ENCODE measurements at places on chromosomes 3 and 15. TPM values are rescaled to one million over a fixed set of nuclear protein-coding genes. Genes with fewer than 3 reads are reported as not detected.
A peak's percentile ranks its signal among the peaks of the same experiment; 100 is the strongest.

DNA sequence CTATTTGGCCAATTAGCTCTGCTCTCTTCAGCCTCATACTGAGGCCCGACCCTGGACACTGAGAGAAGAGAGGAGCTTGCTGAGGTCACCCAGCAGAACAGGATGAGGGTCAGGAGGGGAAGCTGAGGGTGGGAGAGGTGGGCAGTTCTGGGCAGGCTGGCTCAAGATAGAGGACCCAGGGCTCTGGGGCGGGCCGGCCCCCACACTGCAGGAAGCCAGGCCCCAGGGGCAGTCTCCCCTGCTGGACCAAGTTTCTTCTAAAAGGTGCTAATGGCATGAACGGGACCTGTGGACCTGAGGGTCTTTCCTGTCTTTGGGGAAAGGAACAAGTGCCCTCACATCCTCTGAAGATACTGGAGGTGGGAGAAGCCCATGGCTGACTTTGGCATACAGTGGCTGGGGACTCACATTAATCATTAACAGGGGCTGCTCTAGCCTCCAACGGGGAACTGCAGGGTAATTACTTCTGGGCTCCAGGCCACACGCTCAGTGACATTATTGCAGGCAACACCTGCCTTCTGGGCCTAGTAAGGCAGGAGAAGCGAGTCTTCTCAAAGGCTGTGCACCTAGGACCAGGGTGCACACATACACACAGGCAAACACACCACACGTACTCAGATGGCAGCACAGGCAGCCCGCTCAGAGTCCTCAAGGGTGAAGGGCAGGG lies 10.6 kb downstream of the HCN4 start:
- no peak for DNase-seq

DNA sequence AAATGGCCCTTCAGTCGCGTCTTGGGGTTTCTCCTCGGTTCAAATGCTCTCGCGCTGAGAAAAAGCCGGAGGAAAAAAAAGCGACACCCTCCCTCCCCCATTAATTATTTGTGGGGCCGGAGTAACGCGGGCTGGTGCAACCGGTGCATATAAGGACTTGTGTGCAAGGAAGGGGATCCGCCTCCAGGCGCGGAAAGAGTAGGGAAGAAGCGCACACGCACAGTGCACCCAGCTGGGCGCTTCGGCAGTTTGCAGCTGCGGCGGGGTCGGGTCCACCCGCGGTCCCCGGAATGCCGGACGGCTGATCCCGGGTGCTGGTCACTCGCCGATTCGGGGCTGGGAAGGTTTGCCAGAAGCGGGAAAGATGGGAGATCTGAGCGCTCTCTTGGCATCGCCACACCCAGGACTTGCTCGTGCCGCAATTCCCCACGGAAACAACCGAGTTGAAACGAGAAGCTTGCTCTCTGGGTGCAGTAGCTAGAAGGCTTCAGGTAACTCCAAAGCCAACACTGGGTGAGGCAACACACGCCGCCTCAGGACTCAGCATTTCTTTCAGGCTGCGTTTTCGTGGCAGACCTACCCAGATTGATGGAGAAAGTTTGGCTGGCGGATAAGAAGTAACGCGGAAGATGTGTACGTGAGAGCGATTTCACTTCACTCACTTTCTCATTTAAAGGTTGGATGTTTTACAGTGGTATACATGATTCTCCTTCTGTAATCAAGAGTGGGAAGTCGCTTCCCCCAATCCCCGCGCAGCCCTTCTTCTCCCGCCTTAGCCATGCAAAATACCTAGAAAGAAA lies 720 bp upstream of the TNIK start:
- DNase-seq = peak; percentile 70

DNA sequence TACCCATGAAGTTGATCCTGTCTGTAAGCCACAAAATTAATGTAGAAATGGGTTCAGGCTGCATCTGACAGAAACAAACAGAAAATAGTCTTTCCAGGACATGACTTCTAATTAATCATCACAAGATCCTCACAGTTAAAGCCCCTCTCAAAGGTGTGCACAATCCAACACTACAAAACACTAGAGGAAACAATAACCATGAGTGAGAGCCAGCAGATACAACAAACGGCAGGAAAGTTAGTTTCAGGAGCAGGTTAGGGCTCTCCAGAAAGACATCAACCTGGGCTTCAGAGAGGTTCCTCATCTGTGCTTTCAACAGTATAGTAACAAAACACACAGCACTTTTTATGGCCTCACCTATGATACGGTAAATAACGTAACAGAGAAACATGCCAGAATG lies 42.8 kb downstream of the DPH3 start:
- DNase-seq = no peak

DNA sequence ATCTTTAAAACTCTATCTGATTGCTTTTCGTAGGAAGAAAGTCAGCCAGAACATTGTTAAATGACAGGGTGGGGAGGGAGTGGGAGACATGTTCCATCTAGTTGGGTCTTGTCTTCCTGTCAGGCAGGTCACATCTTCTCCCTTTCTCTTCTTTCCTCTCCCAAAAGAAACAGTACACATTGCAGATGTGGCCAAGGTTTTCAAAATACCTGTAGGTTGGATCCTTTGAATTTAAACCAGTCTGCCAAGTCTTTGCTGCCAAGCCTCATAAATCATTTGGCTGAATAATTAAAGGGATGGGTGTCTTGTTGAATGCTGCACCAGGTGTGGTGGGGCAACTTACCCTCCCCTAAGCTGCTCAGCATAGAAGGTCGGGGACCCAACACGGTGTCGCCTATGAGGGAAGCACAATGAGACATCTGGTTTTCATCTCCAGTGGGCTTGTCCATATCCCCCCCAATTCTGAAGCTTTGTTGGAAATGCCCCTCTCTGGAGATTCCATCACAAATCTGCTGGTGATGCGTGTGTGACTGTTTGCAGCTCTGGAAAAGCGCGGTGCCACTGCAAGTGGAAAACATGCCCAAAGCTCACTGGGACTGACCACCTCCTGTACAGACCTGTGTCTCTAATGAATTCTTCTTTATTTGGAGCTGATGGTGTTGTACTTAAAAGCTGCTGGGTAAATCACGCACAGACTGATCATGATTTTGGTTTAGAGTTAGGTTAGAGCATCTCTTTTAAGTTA lies 112.6 kb downstream of the FILIP1L start:
- peak; percentile 47 for DNase-seq

- DNase-seq = no peak
Observed at GRCh38 chr15:88400084-88400483, 67.1 kb downstream of the MRPL46 start.

- DNase-seq = peak; percentile 53
Observed at GRCh38 chr3:98986073-98986472, 84.6 kb upstream of the DCBLD2 start.

- no peak for DNase-seq
Observed at GRCh38 chr15:47186075-47186474, 531.2 kb upstream of the SEMA6D start.

- DNase-seq = no peak
Observed at GRCh38 chr15:63758341-63758740, 75.4 kb downstream of the HERC1 start.

DNA sequence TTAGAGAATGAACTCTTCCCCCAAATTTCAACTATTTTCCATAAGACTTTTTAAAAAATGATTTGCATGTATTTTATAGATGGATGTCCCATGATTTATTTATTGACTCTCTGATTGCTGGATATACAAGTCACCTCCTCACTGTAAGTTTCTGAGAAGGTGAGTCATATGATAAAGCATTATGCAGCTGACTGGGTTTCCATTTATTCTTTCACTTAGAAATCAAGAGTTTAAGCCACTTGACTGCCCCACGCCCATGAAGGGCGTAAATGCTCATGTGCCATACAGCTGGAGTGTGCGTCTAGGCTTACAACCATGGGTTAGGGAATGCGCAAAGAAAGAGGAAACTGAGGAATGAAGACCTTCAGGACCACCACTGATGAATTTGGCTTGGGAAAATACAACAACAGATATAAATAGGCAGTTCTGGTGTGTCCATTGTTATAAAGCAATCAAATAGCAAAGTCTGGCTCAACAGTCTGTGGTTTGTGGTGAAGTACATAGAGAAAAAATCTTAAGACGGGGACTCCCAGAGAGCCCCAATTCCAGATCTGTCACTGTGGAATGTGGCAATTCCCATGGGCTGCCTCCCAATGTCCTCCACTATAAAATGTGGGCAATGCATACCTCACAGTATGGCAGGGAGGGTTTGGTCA lies 20.3 kb downstream of the SLCO2A1 start:
- DNase-seq = peak; percentile 57

- DNase-seq = no peak
Observed at GRCh38 chr3:184682671-184683070, 29.2 kb downstream of the MAGEF1 start.

DNA sequence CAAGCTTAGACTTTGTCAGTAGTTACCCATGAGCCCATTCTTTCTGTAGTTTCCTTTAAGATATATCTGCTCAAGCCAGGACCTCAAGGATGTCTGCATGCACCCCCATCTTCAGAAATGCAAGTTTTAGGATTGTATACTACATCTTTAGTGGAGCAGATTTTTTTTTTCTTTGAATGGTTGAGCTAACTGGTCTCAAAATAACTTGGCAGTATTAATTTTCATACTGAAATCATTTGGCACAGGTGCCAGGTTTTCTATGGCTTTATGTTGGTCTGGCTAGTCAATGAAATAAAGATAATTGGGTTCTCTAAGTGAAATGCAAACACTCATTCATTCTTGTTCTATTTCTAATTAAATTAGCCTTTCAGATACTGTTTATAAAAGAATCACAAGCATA lies 108.9 kb downstream of the ATG7 start:
- DNase-seq = no peak

GRCh38 chr3:184004476-184004875 lies 13.2 kb downstream of the ABCC5 start:
- no peak for DNase-seq

DNA sequence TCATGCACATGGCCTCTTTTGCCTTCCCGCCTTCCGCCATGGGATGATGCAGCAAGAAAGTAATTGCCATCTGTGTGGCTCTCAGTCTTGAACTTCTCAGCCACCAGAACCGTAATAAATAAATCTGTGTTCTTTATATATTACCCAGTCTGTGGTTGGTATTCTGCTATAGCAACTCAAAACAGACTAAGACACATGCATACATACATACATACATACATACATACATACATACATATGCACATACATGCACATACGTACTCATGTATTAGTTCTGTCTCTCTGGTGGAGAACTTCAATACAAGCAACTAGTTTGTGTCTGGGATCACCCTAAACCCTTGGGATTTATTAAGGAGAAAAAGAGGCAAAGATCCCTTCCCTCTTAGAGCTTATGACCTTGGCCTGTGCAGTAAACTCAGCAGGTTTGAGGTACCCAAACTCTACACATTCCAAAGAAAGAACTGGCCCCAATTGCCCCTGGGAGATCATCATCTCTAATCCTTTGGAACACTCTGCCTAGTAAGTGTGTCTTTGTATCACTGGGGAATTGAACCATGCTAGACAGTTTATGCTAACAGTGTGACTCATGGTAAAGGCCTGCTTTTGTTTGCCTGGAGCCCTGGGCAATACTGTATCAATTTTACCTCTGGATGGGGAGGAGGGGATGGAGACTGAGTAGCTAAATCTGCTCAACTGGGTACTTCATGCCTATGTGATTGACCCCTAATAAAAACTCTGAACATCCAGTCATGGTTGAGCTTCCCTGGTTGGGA lies 115.6 kb upstream of the LMCD1 start:
- DNase-seq = peak; percentile 47

GRCh38 chr3:69791919-69792399 lies 52.7 kb downstream of the MITF start:
- DNase-seq = peak; percentile 39

GRCh38 chr3:111956449-111956848 lies 22.4 kb upstream of the ABHD10 start:
- DNase-seq = no peak

GRCh38 chr15:77577366-77577950 lies 55.3 kb downstream of the LINGO1 start:
- DNase-seq = no peak

DNA sequence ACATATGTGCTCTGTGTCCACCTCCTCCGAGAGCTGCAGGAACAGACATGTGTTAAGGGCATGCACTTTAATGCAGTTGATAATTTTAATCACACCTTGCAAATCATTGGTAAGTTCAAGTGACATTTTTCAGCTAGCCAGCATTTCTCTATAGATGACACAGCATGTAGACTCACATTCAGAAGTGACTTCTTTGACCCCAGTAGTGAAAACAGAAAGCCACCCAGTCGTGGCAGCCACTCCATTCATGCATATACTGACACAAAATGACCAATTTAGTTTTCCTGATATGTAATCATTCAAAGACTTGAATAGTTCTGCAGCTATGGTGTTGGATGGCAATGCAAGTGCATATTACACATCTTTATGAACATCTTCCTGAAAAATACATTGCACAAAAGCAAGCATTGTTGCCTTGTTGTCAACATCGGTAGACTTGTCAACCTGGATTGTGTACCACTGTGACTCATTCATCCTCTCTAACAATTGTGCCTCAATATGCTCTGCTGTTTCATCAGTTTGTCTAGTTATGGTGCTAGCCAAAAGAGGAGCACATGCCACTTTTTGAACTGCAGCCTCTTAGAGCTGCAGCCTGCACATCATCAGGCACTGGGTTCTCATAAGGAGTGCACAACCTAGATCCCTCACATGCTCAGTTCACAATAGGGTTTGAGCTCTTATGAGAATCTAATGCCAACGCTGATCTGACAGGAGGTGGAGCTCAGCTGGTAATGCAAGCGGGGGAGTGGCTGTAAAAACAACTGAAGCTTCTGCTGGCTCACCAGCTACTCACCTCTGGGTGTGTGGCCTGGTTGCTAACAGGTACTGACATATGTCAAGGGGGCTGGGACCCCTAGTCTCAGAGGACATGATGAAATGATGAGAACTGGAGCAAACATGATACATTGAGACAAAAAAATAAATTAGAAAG lies 622.0 kb downstream of the PYDC2 start:
- peak; percentile 19 for DNase-seq

- no peak for DNase-seq
Observed at GRCh38 chr15:85010071-85010385, 28.4 kb downstream of the PDE8A start.

DNA sequence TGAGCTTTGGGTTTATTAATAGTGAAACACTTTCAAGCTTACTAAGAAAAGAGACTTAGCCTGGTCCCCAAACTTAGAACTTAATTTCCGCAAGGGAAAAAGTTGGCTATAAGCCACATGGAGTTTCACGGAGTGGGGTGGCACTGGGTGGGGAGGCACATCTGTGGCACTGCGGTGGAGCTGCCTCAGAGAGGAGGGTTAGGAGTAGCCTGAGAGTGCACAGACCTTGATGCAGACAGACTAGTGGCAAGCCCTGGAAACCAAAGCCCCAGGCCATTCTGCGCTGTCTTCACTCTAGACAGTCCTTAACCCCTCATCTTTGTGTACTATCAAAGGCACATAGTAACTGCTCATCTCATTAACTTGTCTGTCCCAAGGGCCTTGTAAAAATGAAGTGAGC lies 22.0 kb downstream of the CXCR6 start:
- no peak for DNase-seq

Gene GRK7
- 0.12 TPM for total RNA-seq

Gene UBXN7
- total RNA-seq = 10.2 TPM

Gene CCR8
- total RNA-seq = not detected

Gene RHOV
- total RNA-seq = 39.5 TPM

Gene SCAPER
- total RNA-seq = 3.6 TPM

Gene NUP210
- 75.3 TPM for total RNA-seq

Gene BSN
- 0.92 TPM for total RNA-seq

Measured in PC-3 (cell line).